Caki2 (cell line): ENCODE measurements at places on chromosomes 6 and 20. TPM values are rescaled to one million over a fixed set of nuclear protein-coding genes. Genes with fewer than 3 reads are reported as not detected.

Gene DEFB124
- not detected in 2 replicates for total RNA-seq

Gene CNKSR3
- 23.0 and 27.7 TPM in 2 replicates for total RNA-seq

Gene RPN2
- total RNA-seq, result 345 and 382 TPM in 2 replicates

Gene DEFB132
- not detected in 2 replicates for total RNA-seq

Gene IL17A
- total RNA-seq, result not detected in 2 replicates

DNA sequence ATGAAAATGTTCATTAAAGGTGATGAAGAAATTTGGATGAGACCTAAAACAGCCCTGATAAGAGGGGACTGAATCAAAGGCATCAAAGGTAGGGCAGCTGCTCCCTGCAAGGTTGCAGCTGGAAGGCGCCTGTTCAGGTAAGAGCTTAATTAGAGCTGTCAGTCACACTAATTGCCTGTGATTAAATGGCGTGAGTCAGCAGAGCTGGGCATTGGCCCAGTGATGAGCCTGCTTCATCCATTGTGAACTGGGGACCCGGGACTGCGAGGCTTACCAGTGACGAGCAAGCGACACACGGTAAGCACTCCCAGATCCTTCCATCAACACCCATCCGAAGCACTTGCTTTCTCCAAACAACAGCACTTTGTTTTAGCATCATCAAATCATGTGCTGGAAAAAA lies 621.5 kb upstream of the CDH4 start:
- no peak for DNase-seq

DNA sequence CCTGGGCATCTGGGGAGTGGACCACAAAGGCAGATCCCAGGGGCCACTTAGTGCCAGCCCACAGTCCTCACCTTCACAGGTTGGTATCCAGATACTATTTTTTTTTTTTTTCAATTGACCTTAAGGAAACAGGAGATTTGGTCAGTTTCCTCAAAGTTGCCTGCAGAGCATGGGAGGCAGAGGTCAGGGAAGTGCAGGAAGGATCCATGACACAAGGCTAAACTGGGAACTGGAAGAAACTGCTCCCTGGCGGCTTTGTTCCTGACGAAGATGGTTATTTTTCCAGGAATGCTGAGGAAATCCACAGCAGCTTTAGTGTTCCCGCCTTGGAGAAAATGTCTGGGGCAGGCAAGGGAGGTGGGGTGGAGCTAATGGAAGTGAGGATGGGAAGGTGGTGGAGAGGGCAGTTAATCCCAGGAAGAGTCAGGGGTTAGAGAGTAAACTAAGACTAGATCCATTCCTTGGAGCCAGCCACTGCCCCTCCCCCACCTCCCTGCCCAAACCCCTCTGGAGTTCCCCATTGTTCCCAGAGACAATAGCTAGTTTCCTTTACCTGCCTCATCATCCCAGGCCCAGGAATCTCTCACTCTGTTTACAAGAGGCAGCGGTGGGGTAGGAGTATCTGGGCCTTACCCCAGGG lies 14.3 kb upstream of the MYMX start:
- DNase-seq, result no peak

DNA sequence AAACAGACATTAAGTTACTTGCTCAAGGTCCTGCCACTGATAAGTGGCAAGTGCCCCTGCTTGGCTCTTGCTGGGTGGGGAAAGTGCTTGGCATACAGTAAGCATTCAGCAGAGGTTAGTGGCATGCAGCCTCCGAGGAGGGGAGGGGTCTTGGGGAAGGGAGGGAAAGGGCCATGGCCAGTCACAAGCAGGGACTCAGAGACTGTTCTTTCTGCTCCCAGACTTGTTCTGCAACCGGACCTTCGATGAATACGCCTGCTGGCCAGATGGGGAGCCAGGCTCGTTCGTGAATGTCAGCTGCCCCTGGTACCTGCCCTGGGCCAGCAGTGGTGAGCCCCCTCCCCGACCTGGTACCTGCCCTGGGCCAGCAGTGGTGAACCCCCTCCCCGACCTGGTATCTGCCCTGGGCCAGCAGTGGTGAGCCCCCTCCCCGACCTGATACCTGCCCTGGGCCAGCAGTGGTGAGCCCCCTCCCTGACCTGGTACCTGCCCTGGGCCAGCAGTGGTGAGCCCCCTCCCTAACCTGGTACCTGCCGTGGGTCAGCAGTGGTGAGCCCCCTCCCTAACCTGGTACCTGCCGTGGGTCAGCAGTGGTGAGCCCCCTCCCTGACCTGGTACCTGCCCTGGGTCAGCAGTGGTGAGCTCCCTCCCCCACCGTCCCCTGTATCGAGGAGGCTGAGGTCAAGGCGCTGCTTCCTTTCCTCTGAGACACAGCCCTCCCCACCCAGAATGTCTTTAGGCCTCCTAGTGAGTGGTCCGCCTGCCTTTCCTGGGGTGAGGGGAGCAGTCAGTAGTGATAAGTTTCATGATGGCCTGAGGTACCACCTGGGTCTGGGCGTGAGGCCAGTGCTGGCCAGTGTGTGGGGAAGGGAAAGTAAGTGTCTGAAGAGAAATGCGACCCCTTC lies 8.9 kb downstream of the GLP1R start:
- no peak for DNase-seq

DNA sequence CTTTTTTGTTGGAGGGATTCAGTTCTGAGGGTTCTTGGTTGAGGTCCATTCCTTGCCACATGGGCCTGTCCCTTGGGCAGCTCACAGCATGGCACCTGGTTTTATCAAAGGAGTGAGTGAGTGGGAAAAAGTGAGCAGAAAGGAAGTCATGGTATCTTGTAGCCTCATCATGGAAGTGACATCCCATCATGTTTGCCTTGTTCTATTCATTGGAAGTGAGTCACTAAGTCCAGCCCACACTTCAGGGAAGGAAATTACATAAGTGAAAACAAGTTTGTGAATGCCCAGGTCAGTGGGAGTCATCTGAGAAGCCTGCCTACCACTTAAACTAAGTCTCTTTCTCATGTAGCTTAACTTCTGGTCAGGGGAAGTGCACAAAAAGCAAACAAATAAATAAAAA lies 32.8 kb upstream of the ZNFX1 start:
- no peak for DNase-seq

- DNase-seq, result peak; percentile 86
Observed at GRCh38 chr6:125008261-125008703, 46.0 kb downstream of the RNF217 start.

DNA sequence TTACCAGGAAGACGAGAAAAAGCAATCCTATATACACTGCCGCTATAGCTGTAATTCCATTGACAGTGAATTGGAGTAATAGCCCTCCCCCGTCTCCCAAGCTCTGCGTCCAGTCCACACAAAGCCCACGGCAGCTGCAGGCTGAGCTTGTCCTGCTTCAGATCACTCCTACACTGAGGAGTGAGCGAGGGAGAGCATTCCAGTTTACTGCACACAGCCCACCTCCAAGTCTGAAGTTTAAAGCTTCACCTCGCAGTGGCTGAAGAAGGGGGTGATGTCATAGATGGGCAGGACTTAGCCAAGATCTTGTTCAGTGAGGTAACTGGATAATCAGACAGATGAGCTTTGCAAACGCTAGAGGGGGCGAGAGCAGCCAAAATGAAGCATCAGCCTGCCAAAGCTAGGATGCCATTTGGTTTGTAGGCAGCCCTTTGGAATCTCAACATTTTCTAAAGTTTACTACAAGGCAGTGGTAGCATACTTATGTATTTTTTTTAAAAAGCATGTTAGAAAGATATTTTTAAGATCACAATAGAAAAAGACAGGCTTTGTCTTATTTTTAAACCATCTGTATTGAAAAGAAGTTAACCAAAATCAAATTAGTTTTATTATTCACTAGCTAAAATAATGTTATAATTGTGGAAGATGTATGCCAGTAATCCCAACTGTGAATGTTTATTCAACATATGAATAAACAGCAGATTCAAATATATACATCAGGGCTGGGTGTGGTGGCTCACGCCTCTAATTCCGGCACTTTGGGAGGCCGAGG lies at the start of gene FLRT3:
FLRT3 (minus strand) TSS at position 213 of the 772 bp plus-strand sequence. CDS start 10,106 bp downstream, outside the sequence.
- DNase-seq, result peak; percentile 98

- no peak for DNase-seq
Observed at GRCh38 chr20:25293507-25293906, 45.6 kb downstream of the PYGB start.

DNA sequence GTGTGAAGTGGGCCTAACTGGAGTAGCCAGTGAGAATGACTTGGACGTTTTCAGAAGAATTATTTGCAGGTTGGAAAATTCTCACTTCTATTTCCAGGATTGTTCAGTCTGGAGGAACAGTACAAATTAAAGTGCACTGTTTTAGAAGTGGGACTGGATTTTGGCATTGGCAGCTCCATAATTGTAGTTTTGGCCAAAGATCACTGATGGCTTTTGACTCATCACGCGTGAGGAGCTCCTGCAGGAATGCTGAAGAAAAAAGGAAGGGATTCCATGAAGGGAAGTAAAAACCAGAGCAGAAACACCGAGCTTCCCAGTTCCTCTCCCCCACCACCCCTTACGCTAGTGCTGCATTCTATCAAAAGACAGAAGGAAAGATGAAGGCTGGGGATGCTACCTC lies 103.5 kb downstream of the JARID2 start:
- no peak for DNase-seq

- no peak for DNase-seq
Observed at GRCh38 chr20:24017458-24017755, 28.8 kb upstream of the GGTLC1 start.

DNA sequence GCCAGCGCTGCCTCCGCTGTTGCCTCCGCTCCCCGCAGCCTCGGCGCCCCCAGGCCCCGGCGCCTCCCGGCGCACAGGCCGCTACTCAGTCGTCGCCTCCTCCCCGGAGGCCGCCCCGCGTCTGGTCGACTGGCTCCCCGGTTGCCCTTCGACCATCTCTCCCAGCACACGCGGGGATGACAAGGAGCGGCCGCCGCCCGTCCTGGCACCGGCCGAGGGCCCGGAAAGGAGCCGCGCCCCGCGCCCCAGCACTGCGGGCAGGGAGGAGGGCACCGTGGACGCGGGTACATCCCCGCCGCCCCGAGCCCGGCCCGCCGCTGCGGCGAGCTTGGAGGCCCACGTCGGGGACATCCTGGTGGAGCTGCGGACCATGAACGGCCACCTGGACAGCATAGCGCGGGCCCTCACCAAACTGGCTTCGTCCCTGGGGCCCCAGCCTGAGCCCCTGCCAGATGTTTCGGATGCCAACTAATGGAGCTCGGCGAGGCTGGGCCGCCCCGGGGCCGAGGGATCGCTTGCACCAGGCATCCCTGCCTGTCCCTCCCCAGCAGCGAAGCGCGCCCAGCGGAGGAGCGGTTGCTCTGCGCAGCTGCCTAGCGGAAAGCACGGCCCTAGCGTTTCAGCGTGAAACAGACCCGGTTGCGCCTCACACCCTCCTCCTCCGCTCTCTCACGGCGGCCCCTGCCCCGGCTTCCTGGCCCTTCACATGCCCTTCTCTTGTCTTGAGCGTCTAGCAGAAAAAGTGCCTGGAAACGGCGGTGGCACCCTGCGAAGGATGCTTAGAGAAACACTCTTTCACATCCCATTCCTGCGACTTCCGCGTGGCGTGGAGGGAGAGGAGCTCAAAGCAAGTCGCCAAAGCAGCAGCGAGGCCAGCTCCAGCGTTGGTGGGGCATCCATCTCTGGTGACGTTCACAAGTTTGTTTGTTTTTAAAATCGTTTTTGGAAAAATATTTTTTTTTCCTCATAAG lies 285.8 kb upstream of the SUPT3H start:
- no peak for DNase-seq

- no peak for DNase-seq
Observed at GRCh38 chr6:78916411-78916810, 49.1 kb downstream of the IRAK1BP1 start.

DNA sequence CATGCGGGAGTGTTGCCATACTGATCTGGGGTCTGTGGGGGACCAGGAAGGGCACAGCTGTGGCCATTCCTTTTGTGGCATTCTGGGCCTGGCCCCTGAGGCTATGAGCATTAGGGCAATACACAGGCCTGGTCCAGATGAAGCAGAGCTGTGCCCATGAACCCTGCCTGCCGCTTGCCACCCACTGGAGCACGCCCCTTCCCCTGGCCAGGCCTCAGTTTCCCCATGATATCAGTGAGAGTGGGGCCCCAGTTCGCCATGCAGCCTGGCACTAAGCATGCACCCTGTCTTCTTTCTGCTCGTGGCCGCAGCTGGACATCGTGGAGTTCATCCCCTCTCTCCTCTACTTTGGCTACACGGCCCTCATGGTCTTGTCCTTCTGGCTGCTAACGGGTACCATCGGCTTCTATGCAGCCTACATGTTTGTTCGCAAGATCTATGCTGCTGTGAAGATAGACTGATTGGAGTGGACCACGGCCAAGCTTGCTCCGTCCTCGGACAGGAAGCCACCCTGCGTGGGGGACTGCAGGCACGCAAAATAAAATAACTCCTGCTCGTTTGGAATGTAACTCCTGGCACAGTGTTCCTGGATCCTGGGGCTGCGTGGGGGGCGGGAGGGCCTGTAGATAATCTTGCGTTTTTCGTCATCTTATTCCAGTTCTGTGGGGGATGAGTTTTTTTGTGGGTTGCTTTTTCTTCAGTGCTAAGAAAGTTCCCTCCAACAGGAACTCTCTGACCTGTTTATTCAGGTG lies 42.4 kb downstream of the PLAGL2 start:
- no peak for DNase-seq

GRCh38 chr6:39361657-39362486 lies 39.4 kb upstream of the KCNK16 start:
- DNase-seq, result peak; percentile 41

DNA sequence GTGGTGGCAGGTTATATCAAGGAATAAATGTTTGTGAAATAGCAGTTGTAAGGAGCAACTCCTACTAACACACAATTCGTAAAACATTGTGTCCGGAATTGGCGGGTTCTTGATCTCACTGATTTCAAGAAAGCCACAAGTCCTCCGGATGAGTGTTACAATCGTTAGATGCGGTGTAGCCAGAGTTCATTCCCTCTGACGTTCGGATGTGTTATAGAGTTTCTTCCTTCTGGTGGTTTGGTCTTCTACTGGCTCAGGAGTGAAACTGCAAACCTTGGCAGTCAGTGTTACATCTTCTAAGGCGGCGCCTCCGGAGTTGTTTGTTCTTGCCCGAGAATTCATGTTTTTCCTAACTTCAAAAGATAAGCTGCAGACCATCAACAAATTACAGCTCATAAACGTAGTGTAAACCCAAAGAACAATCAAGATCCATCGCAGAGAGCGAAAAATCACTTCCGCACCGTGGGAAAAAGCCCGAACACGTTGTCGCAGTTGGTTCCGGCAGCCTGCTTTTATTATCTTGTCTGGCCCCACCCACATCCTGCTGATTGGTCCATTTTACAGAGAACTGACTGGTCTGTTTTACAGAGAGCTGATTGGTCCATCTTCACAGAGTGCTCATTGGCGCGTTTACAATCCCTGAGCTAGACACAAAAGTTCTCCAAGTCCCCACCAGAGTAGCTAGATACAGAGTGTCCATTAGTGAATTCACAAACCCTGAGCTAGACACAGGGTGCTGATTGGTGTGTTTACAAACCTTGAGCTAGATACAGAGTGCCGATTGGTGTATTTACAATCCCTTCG lies 58.2 kb downstream of the TRIM27 start:
- peak; percentile 97 for DNase-seq
